DMS79 (cell line): ENCODE measurements at places on chromosomes 7 and 10.
A peak's percentile ranks its signal among the peaks of the same experiment; 100 is the strongest.

DNA sequence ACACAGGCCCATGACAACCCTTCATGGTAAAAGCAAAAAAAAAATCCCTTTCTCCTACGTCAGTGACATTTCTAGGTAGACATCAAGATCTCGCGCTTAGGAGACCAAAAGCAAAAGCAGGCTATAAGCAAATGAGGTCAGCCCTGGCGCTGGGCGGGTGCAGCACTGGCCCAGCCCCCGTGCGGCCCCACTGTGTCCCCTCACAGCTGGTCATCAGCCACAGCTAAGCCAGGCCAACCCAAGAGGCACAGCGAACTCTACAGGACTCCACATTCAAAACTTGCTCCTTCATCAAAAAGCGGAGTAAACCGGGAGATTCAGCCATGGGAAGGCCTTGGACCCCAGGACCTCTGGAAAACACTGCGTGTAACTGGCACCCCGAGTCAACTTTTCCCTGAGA, 113.7 kb downstream of the PTPRN2 start:
- DNase-seq, result no peak

GRCh38 chr10:113854761-113855588, 514 bp downstream of the NHLRC2 start:
- peak; percentile 1 for DNase-seq

DNA sequence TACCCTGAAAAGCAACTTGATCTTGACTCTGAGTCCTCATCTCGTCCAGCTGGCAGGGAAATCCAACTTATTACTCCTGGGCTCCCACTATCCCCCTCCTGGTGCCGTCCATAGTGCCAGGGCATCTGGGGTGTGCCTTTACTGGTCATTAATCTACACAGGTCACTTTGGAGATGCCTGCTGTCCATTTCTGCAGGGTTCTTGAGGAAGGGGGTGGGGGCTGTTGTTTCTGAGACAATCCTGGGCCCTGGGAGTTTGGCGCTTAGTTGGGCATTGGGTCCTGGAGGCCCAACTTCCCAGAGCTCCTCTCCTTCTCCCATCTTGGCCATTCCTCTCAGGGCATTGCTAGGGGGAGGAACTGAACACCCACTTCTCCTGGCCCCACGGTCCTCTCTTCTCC, 6.0 kb upstream of the TACR2 start:
- no peak for DNase-seq

- no peak for DNase-seq
Measured at GRCh38 chr7:19442016-19442785, 266.6 kb downstream of the POLR1F start.

DNA sequence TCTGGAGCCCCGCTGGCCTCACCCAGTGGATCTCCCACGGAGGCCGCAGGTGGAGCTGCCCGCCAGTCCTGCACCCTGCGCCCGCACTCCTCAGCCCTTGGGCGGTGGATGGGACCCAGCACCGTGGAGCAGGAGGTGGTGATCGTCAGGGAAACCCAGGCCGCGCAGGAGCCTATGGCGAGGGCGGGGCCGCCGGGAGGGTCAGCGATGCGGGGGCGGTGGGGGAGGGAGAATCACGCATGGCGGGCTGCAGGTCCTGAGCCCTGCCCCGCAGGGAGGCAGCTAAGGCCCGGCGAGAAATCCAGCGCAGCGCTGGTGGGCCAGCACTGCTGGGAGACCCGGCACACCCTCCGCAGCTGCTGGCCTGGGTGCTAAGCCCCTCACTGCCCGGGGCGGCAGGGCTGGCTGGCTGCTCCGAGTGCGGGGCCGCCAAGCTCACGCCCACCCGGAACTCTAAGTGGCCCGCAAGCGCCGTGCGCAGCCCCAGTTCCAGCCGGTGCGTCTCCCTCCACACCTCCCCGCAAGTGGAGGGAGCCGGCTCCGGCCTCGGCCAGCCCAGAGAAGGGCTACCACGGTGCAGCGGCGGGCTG, 524.8 kb upstream of the TPK1 start:
- DNase-seq, result no peak

DNA sequence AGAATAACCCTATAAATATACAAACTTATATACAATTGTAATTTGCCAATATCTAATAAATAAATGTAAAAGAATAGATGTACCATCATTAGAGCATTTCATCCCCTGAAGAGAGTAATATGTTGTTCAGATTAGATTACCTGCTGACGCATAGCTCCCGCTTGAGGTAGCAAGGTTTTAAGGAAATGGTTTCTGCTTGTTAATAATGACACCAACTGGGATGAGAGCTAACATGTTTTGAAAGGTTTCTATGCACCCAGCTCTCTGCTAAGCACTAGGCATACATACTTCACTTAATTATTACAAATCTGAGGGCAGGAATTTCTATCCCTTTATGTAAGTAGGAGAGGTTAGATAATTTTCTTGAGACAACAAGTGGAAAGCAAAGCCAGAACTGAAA, 1003.3 kb upstream of the SORCS1 start:
- no peak for DNase-seq

- no peak for DNase-seq
Measured at GRCh38 chr7:138854115-138854645, 56.2 kb upstream of the ATP6V0A4 start.

- no peak for DNase-seq
Measured at GRCh38 chr7:94907811-94908322, 473 bp downstream of the PPP1R9A start.

- no peak for DNase-seq
Measured at GRCh38 chr10:99304862-99305229, 24.3 kb upstream of the CNNM1 start.

DNA sequence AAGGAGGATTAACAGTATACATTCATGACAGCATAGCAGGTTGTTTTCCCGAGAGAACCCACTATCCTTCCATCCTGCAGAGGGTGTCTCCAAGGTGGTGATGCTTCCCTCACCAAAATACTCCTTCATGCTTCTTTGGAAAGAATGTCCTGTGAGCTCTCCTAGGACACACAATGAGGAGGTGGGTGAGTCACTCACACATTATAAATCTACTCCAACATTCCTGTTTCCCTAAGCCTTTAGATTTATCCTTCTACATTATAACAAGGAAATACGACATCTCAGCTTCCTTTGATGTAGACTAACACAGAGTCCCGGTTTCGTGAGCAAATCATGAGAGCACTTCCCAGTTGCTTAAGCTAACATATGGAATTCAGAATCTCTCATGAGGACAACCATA, 689.7 kb upstream of the CELF2 start:
- no peak for DNase-seq

GRCh38 chr10:48896756-48897440, 42.7 kb downstream of the LRRC18 start:
- no peak for DNase-seq

- DNase-seq, result no peak
Measured at GRCh38 chr10:124706462-124707143, 37.6 kb downstream of the FAM53B start.

GRCh38 chr10:60466267-60467201, 76.9 kb upstream of the ANK3 start:
- no peak for DNase-seq

DNA sequence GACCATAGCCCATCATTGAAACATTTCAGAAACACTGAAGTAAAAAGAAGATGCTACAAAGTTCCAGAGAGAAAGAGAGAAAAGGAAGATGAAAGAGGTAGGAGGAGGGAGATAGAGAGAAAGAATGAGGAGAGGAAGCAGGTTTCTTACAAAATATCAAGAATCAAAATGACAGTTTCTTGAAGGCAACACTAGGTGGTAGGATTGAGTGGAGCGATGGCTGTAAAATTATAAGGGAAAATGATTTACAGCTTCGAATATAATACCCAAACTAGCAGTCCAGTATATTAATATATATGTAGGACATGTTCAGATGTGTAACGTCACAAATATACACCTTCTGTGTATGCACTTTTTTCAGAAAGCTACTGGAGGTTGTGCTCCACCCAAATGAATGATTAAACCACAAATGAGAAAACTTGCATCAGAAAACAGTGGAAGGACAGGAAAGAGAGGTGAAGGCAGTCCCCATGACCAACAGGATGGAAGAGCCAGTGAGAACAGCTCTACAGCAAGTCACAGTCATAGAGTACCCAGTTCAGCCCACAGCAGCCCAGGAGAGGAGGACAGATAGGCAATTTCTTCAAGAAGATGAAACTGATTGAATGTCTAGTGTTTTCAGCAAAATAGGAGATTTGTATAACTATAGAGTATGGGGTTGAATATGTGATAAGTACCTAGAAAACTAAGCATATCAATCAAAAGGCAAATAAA, 151.5 kb upstream of the TARP start:
- no peak for DNase-seq

DNA sequence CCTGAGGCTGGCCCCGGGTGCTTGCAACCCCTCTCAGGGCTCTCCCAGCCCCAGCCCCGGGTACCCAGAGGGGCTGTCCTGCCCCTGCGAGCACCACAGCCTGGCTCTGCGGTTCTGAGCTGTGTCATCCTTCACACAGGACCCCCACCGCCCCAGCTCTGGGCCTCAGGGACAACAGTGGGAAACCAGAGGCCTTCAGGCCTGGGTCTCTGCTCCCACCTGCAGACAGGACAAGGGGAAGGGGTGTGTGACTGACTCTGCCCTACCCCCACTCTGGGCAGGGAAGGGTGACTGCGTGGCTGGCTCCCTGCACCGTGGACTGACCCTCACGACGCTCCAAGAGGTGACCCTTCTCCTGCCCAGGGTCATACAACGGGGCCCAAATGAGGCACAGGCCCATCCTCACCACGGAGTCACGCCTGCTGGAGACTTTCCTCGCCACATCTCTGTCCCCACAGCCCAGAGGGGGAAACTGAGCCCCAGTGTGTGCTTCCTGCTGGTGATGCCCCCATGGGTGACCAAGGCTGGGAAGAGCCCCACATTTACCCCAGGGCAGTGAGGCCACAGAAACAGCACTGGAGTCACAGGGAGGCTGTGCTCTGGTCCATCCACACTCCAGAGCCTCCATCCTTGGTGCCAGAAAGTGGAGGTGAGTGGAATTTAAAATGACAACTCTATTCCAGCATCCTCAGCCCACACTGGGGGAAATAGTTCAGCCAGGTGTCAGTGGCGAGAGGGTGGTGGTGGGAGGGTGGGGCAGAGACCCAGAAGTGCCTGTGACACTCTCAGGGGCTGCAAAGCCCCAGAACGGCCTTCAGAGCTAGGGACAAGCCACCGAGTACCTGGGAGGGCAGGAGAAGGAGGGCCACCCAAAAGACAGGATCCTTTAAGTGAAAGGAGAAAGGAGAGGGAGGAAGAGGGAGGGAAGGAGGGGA, 13.6 kb downstream of the CAMK2B start:
- no peak for DNase-seq

- no peak for DNase-seq
Measured at GRCh38 chr7:48628793-48629349, 295.5 kb upstream of the CDC14C start.

DNA sequence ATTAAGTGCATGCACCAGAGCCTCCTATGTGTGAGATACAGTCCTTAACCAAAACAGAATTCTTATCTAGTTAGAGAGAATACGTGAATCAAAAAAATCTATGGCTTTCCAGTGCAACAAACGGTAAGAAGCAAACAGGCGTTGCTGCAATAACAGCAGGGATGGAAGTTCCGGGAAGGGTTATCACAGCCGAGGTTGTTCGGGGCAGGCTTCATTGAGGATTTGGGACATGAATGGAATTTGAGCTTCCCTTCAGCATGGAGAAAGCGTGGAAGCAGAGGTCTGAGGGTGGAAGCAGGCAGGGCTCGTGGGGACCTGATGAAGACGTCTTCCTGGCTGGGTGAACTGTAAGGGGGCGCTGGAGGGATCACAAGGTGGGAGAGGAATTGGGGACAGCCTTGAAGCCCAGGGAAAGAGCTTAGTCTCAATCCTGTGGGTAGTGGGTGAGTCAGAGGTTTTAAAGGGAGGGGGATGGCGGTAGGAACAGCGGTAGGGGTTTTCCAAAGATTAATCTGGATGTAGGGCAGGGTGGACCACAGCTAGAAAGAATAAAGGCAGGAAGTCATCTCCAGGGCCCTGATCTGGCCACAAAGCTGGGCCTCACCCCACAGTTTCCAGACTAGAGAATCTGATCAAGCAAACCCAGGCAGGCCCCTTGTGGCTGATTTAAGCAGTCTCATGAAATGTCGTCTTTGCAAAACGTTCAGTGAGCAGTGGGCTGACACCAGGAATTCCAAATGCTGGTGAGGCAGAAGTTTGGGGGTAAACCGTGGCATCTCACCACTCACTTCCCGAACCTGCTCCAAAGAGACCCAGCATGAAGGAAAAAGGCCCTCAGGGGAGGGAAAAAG, 65.1 kb downstream of the CALML3 start:
- no peak for DNase-seq

DNA sequence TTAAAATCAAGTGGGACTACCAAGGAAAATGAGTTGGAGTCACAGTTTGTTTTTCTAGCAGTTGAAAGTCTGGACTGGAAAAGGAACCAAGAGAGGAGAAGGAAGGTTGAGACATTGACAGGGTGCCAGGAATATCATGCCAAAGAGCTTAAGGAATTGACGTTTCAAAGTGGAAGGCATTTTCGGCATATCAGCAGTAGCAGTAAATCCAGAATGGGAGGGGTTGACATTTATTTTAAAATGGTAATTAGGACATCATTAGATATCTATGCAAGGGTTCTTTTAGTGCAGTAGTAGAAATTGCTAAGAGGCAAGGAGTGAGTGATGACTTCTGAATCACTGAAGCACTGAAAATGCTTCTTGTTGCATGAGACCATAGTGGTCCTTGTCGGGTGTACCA, 335.9 kb upstream of the PLXDC2 start:
- DNase-seq, result no peak

DNA sequence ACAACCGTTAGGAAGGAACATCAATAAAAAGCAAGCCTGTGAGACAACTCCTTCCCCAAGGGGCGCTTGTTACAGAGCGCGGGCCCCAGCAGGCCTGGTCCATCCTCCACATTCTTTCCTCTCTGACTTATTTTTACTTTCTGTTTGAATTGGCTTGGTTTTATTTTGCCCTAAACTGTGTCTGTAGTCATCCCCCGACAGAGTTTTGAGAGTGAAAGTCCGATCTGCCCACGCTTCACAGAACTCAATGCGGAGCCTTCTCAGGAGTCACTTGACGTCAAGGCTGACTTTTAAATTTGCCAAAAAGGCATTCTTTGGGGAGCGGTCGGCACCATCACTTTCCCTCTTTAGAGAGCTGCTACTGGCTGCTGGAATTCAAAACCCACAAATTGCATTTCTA, 150.1 kb upstream of the KLF6 start:
- no peak for DNase-seq

- DNase-seq, result no peak
Measured at GRCh38 chr7:104176332-104176731, 31.5 kb downstream of the ORC5 start.

DNA sequence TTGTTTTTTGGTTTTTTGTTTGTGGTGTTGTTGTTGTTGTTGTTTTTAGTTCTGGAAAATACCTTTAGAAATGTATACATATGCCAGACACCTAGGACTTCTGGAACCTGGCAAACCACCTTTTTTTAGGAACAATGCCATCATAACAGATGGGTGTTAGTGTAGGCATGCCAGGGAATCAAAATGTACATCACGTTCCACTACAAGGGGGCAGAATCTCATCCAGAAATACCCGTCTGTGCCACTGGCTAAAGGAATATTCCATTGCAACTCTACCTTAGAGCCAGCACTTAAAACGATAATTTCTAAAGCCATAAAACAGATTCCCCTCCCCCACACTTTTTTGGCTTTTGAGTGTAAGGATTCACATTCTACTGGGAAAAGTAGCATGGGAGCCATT, 239.8 kb downstream of the ETV1 start:
- DNase-seq, result no peak
